ENCODE measurements at places on chromosomes 13 and 19.

GRCh38 chr13:50386541-50387050 is 371.4 kb downstream of the KCNRG start:
- DNase-seq, result no peak

- no peak for DNase-seq
These were observed 1.7 kb upstream of the PNKP start for GRCh38 chr19:49869009-49869483.

DNA sequence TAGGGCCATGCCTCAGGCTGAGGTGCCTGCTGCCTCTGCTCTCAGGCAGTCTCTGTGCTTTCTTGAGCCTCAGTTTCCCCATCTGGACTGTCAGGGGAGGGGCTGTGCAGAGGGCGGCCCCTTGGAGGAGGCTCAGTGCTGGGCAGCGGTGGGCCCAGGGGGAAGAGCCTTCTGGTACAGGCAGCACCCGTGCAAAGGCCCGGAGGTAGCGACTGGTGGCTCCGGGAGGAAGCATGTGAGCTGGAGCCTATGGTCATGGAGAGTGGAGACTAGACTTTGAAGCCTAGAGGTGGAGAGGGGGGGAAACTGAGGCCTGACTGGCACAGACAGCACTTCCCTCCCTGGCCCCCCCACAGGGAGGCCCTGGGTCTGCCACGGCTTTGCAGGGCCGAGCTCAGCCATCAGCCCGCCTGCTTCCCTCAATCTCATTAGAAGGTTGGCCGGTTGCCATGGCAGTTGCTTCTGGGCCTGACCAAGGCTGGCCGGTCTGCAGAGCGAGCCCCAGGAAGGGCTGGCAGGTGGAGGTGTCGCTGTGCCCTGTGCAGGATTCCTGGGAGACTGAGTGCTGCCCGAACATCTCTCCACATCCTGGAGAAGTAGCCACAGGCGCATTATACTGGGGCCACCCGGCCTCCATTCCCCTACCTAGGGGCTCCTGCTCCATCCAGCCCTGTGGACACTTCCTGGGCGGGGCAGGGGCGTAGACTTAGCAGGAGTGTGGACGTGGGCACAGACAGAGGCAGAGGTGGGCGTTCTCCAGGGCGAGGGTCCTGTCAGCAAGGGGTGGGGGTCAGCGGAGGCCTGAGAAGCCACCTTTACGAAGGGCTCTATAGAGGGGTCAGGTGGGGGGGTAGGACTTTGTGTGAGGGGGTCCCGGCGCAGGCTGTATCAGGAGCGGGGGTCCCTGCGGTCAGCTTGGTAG is 53.2 kb downstream of the CRTC1 start:
- DNase-seq, result no peak

GRCh38 chr13:50761406-50761805 is 82.1 kb downstream of the DLEU7 start:
- no peak for DNase-seq

GRCh38 chr13:73740666-73741065 is 393.5 kb downstream of the KLF12 start:
- DNase-seq, result no peak

- DNase-seq, result no peak
These were observed 1.4 kb downstream of the USP12 start for GRCh38 chr13:27170221-27170515.

- no peak for DNase-seq
These were observed 303.1 kb downstream of the PCDH9 start for GRCh38 chr13:66926851-66927524.

DNA sequence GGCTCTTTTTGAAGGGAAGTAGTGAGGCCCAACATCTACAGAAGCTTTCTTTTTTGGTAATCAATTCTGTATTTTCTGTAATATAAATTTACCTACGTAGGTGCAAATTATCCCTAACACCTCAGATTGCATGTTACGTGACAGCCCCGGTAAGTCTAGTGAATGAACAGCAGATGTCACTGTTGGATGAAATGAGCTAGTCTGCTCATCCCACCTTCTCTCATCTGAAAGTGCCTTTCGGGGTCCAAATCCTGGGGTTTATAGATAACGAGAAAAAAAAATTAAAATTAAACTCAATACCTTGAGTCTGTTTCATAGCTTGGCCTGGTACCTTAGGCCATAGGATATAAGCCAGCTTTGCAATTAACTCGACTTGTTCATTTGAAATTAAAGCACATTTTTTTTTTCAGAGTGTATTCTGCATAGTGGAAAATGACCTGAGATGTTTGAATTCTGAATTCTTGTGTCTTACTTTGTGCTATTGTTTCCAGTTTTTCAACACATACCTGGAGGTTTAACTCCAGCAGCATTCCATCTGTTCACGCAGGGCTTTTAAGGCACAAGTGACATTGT is 548.2 kb downstream of the GPC5 start:
- DNase-seq, result no peak

- DNase-seq, result no peak
These were observed 33.9 kb upstream of the FLT1 start for GRCh38 chr13:28528848-28529247.

DNA sequence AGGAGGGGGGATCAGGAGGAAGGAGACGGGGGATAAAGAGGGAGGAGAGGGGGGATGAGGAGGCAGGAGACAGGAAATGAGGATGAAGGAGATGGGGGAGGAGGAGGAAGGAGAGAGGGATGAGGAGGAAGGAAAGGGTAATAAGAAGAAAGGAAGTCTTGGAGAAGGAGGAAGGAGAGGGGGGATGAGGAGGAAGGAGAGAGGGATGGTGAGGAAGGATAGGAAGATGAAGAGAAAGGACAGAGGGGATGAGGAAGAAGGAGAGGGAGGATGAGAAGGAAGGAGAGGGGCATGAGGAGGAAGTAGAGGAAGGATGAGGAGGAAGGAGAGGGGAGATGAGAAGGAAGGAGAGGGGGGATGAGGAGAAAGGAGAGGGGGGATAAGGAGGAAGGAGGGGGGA is 13.0 kb upstream of the VSTM2B start:
- no peak for DNase-seq

DNA sequence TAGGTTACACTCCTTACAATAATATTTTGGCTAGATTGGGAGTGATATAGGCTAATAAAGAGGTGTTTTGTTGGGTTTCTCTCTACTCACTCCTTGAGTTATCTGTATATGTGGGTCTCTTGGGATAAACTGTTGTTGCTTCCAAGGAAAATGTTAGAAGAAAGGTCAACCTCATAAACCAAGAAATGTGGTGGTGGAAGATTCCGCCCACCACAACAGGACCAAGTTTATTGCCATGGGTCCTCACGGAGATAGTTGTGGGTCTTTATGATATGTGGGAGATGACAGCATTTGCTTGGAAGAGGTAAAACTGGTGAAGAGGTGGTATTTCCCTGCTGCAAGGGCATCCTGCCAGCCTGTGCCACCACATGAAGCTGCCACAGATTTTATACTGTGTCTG is 259.6 kb downstream of the DCLK1 start:
- no peak for DNase-seq

- no peak for DNase-seq
These were observed 769.6 kb downstream of the UQCRFS1 start for GRCh38 chr19:28443361-28443760.

DNA sequence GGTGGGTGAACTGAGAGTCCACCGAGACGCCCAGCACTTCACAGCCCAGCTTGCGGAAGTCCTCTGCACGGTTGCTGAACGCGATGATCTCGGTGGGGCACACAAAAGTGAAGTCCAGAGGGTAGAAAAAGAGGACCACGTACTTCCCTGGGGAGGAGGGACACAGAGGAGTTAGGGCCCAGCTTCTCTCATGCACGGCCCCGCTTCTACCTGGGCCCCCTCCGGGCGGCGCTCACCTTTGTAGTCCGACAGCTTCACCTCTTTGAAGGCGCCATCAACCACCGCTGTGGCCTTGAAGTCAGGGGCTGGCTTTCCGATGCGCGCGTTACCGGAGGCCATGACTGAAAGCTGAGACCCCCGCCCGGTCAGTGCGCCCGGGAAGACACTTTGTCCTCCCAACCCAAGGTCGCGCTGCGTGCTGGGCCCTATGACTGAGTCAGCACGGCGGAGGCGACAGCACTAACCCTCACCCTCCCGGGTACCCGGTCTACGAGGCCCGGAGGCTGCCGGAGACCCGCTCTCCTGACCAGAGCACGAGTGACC is 606 bp downstream of the PRDX2 start:
- DNase-seq, result no peak

- DNase-seq, result no peak
These were observed 166.7 kb downstream of the LACC1 start for GRCh38 chr13:44046428-44046827.

DNA sequence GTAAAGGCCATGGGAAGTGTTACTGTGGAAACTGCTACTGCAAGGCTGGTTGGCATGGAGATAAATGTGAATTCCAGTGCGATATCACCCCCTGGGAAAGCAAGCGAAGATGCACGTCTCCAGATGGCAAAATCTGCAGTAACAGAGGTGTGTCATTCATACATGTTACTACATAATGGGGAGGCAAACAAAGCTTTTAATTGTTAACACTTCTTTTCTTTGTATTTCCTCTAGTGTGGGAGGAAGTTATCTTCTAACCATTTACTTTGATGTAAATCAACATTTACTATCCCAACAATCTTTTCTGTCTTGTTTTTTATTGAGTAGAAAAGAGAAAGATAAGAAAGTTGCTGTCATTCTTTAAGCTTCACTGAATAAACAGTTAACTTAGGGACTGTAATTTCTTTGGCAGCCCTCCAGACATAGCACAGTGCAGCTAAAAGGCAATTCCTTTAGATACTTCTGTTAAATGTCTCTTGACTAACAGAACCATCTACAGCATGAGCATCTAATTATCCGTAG is 126.9 kb downstream of the ITGBL1 start:
- DNase-seq, result no peak

- no peak for DNase-seq
These were observed 11.2 kb downstream of the NAXD start for GRCh38 chr13:110626521-110626920.

DNA sequence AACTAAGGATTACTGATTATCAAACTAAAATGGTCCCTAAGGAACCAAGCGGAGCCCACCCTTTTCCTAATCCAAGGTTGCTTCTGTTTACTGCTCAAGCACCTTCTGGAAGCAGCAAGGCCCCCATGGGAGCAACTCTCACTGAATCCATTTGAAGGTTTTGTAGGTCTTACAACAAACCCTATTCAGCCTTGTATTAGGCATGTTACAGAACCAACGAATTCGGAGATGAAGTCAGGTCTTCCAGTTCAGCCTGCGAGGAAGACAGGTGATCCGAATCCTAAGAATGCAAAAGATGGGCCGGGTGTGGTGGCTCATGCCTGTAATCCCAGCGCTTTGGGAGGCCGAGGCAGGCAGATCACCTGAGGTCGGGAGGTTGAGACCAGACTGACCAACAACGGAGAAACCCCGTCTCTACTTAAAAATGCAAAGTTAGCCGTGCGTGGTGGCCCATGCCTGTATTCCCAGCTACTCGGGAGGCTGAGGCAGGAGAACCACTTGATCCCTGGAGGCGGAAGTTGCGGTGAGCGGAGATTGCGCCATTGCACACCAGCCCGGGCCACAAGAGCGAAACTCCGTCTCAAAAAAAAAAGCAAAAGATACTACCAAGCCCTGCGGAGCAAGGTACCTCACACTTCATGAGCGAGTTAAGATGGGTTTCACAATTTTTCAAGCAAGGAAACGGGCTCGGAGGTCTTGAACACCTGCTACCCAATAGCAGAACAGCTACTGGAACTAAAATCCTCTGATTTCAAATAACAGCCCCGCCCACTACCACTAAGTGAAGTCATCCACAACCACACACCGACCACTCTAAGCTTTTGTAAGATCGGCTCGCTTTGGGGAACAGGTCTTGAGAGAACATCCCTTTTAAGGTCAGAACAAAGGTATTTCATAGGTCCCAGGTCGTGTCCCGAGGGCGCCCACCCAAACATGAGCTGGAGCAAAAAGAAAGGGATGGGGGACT is 609 bp downstream of the ZAR1L start:
- peak; percentile 98 for DNase-seq

GRCh38 chr19:2353159-2353886 is 6.7 kb upstream of the TMPRSS9 start:
- DNase-seq, result no peak

- DNase-seq, result no peak
These were observed 632 bp downstream of the MARK4 start for GRCh38 chr19:45251452-45252354.

- DNase-seq, result no peak
These were observed 1.6 kb downstream of the ARRDC2 start for GRCh38 chr19:18009412-18010066.

GRCh38 chr13:26025196-26025595 is 26.6 kb downstream of the SHISA2 start:
- DNase-seq, result no peak

DNA sequence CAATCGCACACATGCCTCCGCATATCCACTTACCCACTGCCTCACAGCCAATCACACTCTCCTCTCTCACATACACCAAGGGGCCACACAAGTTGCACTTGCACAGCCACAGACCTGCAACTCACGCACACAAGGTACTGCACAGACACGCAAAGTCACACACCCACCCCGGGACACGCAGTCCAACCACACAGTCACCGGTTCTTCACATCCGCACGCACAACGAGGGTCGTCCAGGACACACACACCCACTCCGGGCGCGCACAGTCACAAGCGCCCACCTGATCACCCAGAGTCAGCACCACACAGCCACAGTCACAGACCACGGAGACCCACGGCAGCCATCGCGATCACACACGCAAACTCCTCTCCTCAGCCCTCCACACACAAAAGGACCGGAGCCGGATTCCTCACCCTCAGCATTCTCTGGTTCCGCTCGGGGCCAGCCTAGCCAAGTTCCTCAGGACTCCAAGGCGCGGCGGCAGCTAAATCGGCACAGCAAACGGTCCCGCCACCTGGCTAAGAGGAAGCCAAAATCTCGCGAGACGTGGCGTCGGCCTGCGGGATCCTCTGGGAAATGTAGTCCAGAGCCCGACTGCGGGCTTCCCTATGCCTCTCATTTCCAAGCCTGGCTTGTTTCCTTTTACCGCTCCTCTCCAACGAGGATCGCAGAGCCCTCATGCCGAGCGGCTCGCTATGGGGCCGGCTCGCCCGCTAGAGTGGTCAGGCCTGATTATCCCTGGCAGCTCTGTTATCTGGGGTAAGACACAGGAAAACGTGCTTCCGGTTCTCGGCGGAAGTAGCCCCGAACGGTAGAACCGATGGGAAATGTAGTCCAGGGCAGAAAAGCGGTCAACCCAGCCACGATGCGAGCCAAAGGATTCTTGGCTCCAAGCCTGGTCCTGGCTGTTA is at the start of gene ZNF850:
Gene ZNF850, minus strand, starts transcription at position 497 of the 912 bp plus-strand sequence. CDS start 10,201 bp downstream, outside the sequence.
- peak; percentile 97 for DNase-seq

GRCh38 chr19:10677751-10678150 is 23.5 kb upstream of the QTRT1 start:
- no peak for DNase-seq
